NCI-H526 (cell line): ENCODE measurements at places on chromosomes 7 and 10.

DNA sequence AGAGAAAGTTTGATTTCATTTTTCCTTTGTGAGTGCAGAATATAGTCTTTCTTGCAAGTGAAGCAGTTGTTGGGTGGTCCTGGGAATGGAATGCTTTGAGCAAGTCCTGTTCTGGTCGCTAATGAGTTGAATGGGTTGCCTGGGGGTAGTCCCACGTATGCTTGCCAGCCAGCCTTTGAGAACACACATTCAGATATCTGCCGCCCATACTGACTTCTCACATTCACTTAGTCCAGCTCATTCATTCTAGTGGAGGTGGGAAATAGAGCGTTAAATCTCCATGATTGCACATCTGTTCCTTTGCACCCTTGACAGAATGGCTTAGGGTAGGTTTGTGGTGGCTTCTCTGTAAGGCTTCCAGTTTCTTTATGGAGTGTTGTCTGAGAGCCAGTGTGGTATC lies 256.6 kb downstream of the SORCS3 start:
- no peak for DNase-seq

GRCh38 chr10:85492684-85493083 lies 873.9 kb downstream of the GRID1 start:
- no peak for DNase-seq

GRCh38 chr10:97079448-97079847 lies 106.3 kb downstream of the SLIT1 start:
- DNase-seq, result no peak

DNA sequence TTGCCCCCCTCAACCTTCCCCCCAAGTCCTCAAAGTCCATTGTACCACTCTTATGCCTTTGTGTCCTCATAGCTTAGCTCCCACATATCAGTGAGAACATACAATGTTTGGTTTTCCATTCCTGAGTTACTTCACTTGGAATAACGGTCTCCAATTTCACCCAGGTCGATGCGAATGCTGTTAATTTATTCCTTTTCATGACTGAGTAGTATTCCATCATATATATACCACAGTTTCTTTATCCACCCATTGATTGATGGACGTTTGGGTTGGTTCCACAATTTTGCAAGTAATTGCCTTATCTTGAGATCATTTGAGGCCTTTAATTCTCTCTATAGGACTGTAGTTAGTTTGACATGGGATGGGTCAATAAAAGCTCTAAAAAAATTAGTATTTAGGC lies 124.7 kb downstream of the ARL4A start:
- no peak for DNase-seq

- DNase-seq, result no peak
Measured at GRCh38 chr7:74025730-74026129, 2.2 kb upstream of the ELN start.

- DNase-seq, result no peak
Measured at GRCh38 chr7:94512735-94513564, 3.3 kb downstream of the CASD1 start.
